ENCODE measurements at places on chromosomes 3 and 15.

DNA sequence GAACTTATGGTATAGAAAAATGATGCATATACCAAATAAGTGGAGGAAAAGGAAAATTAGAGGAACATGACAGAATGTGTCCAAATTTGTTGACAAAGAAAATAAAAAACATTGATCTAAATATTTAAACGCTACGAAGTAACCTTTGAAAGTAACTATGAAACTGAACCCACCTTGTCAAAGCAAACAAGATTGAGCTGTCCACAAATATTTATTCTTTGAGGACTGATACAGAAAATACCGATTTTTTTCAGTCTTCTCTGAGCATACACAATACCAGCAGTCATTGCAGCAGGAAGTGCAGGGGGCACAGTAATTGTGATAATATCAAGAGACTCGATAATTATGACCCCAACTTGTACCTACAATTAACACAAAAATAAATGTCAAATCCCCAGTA is 40.0 kb downstream of the ATP13A3 start:
- peaks cover 12% of the 10 kb centered on the region for H3K36me3 ChIP-seq
- H3K4me1 ChIP-seq = no peaks in the 10 kb centered on the region
- no peak overlapping the region for H3K4me3 ChIP-seq
- H3K27ac ChIP-seq = no peak overlapping the region
- no peak for DNase-seq
- no peaks in the 10 kb centered on the region for H3K27me3 ChIP-seq

DNA sequence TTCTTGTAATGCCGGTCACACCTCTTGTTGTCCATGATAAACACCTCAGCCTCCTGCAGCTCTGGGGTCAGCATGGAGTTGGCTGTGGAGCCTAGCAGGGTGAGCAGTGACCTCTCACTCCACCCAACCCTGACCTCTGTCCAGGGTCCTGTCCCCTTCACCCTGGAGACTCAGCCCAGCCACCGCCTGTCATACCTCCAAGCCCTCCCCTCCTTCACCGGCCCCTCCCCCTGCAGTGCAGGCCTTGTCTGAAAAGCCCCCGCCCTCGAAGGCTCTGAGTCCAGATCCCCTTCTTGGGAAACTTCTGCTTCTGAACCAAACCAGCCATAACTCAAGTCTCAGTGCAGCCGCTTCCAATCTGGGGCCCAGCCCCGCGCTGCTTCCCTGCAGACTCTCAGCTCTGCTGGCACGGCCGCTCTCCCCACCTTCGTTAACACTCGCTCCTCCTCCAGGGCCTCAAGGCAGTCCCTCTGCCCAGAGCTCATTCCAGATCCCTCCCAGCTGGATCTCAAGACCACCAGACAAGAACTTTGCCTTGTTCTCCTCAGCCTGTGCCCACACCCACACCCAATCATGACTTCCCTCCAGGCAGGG is 25.4 kb upstream of the PRSS50 start:
- H3K4me1 ChIP-seq = peaks cover 8% of the 10 kb centered on the region
- no peak overlapping the region for H3K27ac ChIP-seq
- no peaks in the 10 kb centered on the region for H3K27me3 ChIP-seq

DNA sequence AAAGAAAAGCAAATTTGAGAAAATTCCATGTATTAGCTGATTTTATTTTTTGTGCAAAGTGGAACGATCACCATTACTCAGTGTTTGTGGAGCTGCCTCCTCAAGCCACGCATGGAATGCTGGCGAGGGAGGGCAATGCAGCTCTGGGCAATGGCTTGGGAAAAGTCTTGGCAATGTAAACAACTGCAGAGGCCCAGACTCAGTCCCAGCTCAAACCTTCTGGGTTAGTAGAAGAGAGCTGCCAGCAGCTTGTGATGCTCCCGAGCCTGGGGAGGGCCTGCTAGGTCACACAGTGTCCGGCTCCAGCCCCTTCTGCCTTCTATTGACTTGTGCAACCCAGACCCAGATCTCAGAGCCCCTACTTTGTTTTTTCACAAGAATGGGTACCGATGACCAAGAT is 4.3 kb downstream of the EPHB1 start:
- no peaks in the 10 kb centered on the region for H3K36me3 ChIP-seq
- H3K27me3 ChIP-seq = peaks cover 18% of the 10 kb centered on the region
- no peak overlapping the region for H3K27ac ChIP-seq
- H3K4me3 ChIP-seq = no peak overlapping the region
- no peak for DNase-seq

DNA sequence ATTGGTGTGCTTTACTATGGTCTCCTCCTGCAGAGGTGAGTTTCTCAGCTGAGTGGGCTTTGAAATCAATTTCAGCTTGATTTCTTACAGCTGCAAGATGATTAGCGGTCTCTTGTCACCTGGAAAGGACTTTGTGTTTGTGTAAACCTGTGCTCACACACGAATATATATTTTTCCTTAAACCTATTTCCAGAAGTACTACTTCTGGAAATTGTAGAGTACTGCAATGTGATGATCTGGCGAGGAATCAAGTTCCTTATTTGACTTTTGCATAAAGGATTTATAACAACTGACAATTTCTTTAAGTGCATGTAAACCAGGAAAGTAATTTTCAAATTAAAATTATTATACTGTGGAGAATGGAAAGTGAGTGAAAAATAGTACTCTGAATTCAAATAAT is 2.1 kb downstream of the MCTP2 start:
- no peak for DNase-seq
- H3K27me3 ChIP-seq = no peaks in the 10 kb centered on the region
- no peaks in the 10 kb centered on the region for H3K36me3 ChIP-seq
- H3K4me1 ChIP-seq = peaks cover 25% of the 10 kb centered on the region
- H3K27ac ChIP-seq = no peak overlapping the region

GRCh38 chr3:145395421-145395820 is 765.6 kb downstream of the PLOD2 start:
- no peaks in the 10 kb centered on the region for H3K36me3 ChIP-seq
- no peak overlapping the region for H3K27ac ChIP-seq
- no peaks in the 10 kb centered on the region for H3K27me3 ChIP-seq
- DNase-seq = no peak
- no peak overlapping the region for H3K4me3 ChIP-seq

- DNase-seq = no peak
- no peak overlapping the region for H3K27ac ChIP-seq
- no peaks in the 10 kb centered on the region for H3K36me3 ChIP-seq
- H3K4me1 ChIP-seq = no peaks in the 10 kb centered on the region
These were observed 6.2 kb upstream of the RBMS3 start for GRCh38 chr3:29274667-29275066.

DNA sequence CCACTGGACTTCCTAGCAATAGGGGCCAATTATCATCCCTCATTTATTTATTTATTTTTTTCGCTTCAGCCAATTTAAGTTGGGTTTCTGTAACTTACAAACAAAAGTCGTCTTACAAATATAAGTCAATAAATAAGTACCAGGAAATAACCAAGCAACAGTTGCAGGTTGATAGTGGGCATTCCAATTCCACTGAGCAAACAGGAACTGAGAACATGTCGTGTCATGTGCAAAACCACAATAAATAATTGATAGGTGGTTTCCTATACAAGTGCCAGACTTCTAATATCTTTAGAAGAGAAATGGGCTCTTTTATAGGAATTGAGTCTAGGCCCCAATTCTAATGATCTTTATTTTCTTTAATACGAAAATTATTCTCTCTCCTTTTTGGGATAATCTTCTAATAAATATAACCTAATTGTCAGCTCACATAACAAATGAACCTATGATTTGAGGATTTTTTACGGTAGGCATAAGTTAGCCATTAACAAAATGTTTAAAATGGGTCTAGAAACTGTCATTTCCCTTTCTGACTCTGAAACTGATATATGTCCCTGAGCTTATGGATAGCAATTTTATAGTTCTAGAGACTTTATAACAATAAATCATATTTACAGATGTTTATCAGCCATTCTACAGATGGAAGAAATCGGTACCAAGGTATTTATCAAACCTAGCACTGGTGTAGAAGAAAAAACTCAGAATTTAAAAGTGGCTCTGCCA is 571.8 kb downstream of the FOXP1 start:
- H3K4me1 ChIP-seq = peaks cover 35% of the 10 kb centered on the region
- peak overlapping the region; percentile 99 for H3K27ac ChIP-seq
- no peaks in the 10 kb centered on the region for H3K27me3 ChIP-seq

- H3K36me3 ChIP-seq = no peaks in the 10 kb centered on the region
- no peaks in the 10 kb centered on the region for H3K27me3 ChIP-seq
- H3K27ac ChIP-seq = no peak overlapping the region
- no peak overlapping the region for H3K4me3 ChIP-seq
- DNase-seq = no peak
- H3K4me1 ChIP-seq = no peaks in the 10 kb centered on the region
These were observed 39.0 kb downstream of the SPESP1 start for GRCh38 chr15:68969298-68969697.

GRCh38 chr15:40355976-40356585 is 1.9 kb upstream of the DISP2 start:
- H3K36me3 ChIP-seq = no peaks in the 10 kb centered on the region
- H3K4me3 ChIP-seq = no peak overlapping the region
- peaks cover 4% of the 10 kb centered on the region for H3K27me3 ChIP-seq
- 0 out of 2 replicates have a peak, but pooled peaks cover 5% of the 10 kb centered on the region for H3K4me1 ChIP-seq

- H3K36me3 ChIP-seq = no peaks in the 10 kb centered on the region
- no peak for DNase-seq
- no peaks in the 10 kb centered on the region for H3K27me3 ChIP-seq
- H3K4me3 ChIP-seq = no peak overlapping the region
- H3K27ac ChIP-seq = no peak overlapping the region
- H3K4me1 ChIP-seq = no peaks in the 10 kb centered on the region
These were observed 508.1 kb downstream of the NTRK3 start for GRCh38 chr15:87748483-87748882.

DNA sequence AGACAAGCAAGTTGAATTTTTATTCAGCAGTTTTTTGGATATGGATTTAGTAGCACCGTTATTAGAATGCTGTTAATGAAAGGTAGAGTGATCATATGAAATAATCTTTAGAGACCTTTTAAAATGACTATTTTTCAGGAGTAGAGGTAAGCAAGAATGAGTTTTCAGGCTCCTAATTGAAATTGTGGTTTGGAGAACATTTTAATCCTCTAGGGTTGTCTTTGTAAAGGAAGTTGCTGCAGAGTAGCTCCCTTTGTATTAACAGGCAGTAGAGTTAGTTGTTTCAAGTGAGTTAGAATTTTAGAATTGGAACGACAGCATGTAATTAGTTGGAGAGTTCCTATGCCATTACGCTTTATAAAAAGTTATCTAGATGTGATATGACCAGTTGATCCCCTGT is 27.2 kb upstream of the EDEM1 start:
- no peak overlapping the region for H3K27ac ChIP-seq
- no peaks in the 10 kb centered on the region for H3K27me3 ChIP-seq
- no peaks in the 10 kb centered on the region for H3K36me3 ChIP-seq

DNA sequence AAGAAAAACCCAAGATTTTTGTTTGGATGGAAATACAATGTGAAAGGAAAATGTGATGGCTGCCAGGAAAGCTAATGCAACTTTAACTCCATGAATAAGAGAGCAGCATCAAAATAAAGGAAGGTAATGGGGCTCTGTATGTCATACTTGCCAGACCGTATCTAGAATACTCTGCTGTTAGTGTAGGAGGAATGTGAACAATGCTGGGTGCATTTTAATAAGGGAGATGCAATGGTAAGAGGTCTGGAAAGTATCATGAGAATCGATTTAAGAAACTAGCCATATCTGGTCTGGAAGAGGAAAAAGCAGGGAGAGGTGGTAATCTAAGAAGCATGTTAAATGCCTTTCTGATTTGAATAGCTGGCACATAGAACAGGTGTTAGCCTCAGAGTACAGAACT is 239.6 kb downstream of the GBE1 start:
- no peaks in the 10 kb centered on the region for H3K4me1 ChIP-seq
- H3K27me3 ChIP-seq = no peaks in the 10 kb centered on the region
- H3K36me3 ChIP-seq = no peaks in the 10 kb centered on the region
- H3K4me3 ChIP-seq = no peak overlapping the region

DNA sequence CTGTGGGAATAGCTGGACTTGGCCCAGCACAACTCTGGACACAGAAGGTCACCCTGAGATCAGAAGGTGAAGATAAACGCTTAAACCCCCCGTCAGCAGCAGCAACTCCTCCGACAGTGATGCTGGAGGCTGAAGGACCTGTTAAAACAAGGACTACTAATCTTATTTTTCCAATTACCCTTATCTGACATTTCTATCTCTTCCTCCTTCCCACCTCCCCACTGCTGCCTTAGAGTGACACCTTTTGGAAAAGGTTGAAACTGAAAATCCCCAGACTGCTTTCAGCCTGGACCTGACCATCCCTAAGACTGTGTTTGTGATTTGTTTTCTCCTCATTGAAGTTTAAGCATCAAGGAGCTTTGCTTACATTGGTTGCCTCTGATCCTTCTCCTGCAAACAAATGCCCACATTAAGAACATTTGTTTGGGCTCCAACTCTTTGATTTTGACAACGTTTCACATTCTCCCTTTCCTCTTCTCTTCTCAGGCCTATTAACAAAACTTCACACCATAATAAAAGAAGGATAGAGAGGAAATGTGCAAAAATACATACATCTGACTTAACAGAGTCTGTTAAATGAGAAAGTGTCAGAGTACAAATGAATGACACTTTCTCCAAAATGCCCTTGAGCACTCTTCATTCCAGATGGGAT is 410.6 kb upstream of the WNT5A start:
- H3K4me1 ChIP-seq = no peaks in the 10 kb centered on the region
- H3K27ac ChIP-seq = no peak overlapping the region
- no peaks in the 10 kb centered on the region for H3K36me3 ChIP-seq
- no peak overlapping the region for H3K4me3 ChIP-seq
- H3K27me3 ChIP-seq = no peaks in the 10 kb centered on the region
- DNase-seq = no peak

DNA sequence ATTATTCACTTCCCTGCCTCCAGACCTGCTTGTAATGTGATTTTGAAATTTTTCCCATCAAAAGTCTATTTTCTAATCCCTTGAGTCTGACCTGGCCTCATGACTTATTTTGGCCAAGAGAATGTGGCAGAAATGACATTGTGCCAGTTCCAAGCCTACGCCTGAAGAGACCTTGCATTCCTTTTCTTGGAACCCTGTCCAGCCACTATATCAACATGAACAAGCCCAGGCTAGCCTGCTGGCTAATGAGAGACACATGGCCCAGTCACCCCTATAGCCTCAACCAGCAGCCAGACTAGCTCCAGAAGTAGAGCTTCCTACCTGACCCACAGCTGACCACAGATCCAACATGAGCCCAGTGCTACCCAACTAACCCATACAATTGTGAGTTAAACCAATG is 121.1 kb upstream of the ACP3 start:
- no peak overlapping the region for H3K4me3 ChIP-seq
- H3K27me3 ChIP-seq = no peaks in the 10 kb centered on the region

- no peak overlapping the region for H3K4me3 ChIP-seq
- H3K4me1 ChIP-seq = no peaks in the 10 kb centered on the region
- no peaks in the 10 kb centered on the region for H3K27me3 ChIP-seq
- H3K27ac ChIP-seq = no peak overlapping the region
- H3K36me3 ChIP-seq = no peaks in the 10 kb centered on the region
- no peak for DNase-seq
These were observed 73.2 kb downstream of the PRICKLE2 start for GRCh38 chr3:64152086-64152485.

GRCh38 chr3:115040673-115041286 is 106.3 kb downstream of the ZBTB20 start:
- H3K36me3 ChIP-seq = no peaks in the 10 kb centered on the region
- H3K27ac ChIP-seq = no peak overlapping the region
- peak; percentile 36 for DNase-seq
- no peaks in the 10 kb centered on the region for H3K4me1 ChIP-seq
- H3K4me3 ChIP-seq = no peak overlapping the region

- DNase-seq = no peak
- no peak overlapping the region for H3K27ac ChIP-seq
- no peaks in the 10 kb centered on the region for H3K4me1 ChIP-seq
These were observed 482.5 kb downstream of the FOXP1 start for GRCh38 chr3:71101014-71101413.
